HepG2 (cell line): ENCODE measurements at places on chromosomes 4 and X.

GRCh38 chrX:42127563-42127962 is 204.2 kb upstream of the CASK start:
- no peak for DNase-seq

DNA sequence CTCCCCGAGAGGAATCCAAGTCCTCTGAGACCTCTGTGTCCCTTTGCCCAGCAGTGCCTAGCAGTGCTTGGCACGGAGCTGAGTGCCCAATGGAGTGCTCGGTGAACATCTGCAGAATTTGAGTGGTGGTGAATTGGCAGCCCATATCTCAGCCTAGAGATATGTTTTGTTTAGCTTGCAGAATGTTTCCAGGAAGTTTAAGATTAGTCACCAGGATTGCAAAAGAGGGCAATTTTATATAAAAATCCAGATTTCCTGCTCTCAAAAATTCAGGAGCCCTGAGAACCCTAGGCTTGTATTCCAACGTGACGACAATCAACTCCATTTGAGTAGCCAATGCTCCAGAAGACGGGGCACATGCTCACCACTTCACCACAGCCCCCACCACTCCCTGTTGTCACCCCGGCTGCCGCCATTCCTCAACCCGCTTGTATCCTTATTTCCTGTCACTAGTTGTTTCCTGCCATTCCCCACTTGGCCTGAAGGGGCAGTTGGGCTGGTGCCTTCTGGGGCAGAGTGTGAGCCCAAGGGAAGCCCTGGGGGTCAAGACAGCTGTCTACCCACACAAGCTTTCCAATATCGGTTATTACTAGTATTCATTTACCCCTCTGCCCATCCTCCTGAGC is 116.9 kb downstream of the EFNB1 start:
- no peak for DNase-seq

- DNase-seq = no peak
These were observed 691 bp upstream of the IGFBP7 start for GRCh38 chr4:57110640-57111511.

DNA sequence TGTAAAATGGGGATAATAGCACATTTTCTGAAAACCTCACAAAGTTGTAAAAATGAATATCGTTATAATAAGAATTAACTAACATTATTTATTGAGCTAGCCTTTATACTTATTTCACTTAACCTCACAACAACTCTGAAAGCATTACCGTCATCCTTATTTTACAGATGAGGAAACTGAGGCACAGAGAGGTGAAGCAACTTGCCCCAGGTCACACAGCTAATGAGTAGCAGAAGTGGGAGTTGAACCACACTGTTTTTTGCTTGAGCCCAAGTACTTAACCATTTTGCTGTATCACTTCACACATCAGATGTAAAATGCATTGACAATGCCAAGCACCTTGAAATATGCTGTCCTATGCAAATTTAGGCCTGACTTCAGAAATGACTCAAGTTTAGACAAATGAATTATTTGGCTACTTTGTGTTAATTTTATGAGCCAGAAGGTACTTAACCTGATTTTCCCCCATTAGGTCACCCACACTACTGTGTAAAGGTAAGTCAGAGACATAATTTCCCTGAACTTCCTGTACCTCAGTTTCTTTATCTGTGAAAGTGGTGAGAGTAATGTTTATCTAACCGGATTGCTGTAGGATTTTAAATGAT is 23.1 kb downstream of the CD40LG start:
- no peak for DNase-seq

GRCh38 chr4:14343961-14344360 is 658.3 kb upstream of the CPEB2 start:
- DNase-seq = no peak

DNA sequence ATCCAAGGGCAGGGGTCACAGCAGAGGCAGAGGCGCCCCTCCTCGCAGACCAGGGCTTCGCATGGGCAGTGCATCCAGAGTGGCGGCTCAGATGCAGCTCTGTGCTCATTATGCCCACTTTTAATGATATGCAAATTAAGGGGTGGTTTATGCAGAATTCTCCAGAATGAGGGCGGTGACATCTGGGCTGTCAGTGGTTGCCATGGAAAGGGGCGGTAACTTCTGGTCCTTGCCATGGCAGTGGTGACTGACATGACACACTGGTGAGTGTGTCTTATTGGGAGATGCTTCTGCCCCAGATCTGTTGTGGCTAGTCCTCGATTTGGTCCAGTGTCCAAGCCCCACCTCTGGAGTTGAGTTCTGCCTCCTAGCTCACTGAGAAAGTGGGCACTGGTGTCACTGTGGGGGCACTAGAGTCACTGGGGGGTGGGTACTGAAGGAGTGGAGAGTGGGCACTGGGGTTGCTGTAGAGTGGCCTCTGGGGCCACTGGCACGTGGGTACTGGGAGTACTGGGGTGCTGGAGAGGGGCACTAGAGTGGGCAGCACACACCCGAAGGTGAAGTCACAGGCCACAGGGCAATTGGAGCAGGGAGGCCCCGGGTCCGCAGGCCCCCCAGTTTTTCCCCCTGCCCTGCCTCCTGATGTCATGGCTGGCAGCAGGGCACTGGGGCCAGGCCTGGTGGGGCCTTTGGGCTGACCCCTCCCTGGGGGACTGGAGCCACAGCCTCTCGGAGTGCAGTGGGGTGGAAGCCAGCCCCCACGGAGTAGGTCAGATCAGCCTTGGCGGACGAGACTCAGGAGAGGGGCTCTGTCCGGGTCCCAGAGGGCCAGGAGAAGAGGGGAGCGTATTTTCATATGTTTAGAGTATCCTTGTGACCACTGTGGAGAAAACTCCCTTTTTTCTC is 98.6 kb upstream of the NKX1-1 start:
- no peak for DNase-seq

- DNase-seq = no peak
These were observed 67.5 kb downstream of the TBL1X start for GRCh38 chrX:9532349-9532748.

GRCh38 chr4:65670020-65670330 is 314 bp downstream of the EPHA5 start:
- DNase-seq = no peak

DNA sequence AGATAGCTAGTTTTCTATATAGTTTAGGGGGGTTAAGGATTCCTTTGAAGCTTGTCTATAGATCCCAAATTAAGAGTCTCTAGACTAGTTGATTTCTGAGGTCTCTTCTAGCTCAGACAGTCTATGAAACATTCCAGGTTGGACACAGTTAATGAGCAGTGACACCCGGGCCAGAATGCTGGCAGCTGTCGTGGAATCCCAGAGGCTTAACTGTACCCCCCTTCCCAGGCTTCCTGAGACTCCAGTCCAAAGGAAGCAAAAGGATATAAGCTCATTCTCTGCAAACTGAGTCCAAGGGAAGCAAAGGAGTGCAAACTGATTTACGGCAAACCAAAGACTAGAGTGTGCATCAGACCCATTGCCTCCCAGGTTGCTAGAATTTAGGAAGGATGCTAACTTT is 62.9 kb downstream of the DCX start:
- no peak for DNase-seq

- DNase-seq = peak; percentile 0
These were observed 169.2 kb upstream of the MAGEB18 start for GRCh38 chrX:25968920-25969319.

- no peak for DNase-seq
These were observed 408.7 kb upstream of the ZFP42 start for GRCh38 chr4:187586892-187587291.

DNA sequence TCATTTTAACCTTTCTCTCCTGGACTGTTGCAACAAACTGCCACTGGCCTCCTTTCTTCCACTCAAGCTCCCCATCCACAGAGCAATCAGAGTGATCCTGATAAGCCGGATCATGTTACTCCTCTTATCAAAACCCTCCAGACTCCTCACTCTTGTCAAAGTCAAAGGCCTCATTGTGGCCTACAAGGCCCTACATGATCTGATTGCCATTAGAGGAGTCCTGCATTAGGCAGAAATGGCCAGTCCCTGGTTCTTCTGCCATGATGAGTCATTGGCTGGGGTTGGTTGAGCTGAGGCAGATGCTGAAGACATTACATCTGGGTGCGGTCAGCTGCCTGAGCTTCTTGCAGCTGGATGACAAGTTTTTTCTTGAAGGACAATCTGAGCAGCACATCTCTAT is 32.7 kb upstream of the CASK start:
- no peak for DNase-seq

GRCh38 chrX:45952030-45952429 is 593.2 kb downstream of the ZNF674 start:
- no peak for DNase-seq

GRCh38 chr4:38084877-38085711 is 124.9 kb downstream of the PTTG2 start:
- DNase-seq = no peak

DNA sequence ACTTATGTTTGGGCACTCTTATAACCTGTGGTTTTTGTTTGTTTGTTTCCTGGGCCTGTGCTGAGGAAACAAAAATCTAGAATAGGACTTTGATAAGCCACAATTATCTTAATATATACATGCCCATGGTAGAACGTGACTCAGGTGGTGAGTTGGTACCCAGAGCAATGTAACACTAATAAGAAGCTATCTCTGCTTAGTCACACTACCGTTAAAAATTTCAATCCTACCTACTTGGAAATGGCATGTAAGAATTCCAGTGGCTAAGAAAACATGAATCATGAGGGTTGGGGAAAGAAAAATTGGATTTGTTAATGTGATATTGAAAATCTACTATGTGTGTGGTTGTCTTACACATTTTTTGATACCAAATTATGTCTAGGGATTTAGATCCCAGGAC is 30.5 kb upstream of the ADGRG2 start:
- DNase-seq = no peak

DNA sequence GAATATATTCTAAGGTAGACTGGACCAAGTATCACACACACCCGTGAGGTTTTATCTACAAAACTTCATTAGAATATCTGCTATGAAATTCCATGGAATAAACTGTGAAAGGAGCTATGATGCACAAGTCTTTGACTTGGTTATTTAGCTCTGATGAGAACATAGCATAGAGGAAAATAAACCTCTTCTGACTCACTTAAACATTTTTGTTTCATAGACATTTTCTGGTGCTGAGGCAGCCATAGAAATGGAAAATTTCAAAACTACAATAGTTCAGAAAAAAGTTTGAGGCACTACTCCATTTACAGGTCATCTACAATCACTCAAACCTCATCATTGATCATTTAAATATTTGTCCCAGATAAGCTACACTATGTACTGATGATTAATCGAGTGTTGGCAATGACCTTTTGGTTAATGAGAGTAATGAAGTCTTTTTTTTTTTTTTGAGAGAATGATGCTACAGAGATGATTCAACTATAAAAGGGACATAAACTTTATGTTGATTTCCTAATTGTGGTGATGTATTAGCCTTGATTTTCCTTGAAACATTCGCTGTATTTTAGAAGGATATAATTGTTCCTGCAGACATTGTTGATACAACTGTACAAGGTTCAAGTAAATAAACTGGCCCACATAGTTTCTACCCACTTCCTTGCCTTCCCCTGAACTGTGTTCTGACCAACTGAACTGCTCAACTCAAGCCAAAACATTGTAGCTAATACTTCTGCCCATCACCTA is 77.5 kb downstream of the AREG start:
- DNase-seq = no peak

- DNase-seq = no peak
These were observed 334.7 kb downstream of the PPP1R2C start for GRCh38 chrX:42443267-42443666.

- no peak for DNase-seq
These were observed 149.3 kb upstream of the GYPA start for GRCh38 chr4:144289667-144290428.

- DNase-seq = peak; percentile 4
These were observed 26.2 kb upstream of the TMPRSS11D start for GRCh38 chr4:67909905-67910584.

DNA sequence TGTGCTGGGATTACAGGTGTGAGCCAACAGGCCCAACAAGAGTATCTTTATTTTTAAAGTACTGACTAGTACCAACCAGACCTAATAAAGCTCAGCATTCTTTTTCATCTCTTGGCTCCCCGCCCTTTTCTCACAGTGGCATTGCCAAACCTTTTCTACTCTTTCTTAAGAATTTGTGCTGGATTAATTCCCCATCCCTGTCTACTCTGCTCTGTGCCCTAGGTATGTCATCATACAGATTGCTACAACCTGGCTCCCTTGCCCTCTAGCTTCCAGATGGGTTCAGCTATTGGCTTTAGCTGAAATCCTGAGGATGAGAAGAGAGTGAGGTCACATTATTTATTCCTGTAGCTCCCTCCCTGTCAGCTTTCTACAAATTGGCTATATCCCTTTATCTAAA is 34.9 kb upstream of the CCNI start:
- no peak for DNase-seq

- DNase-seq = no peak
These were observed 100.8 kb upstream of the LIMCH1 start for GRCh38 chr4:41437111-41437536.

GRCh38 chrX:44822601-44823000 is 21.2 kb upstream of the DUSP21 start:
- no peak for DNase-seq

- DNase-seq = peak; percentile 21
These were observed 34.5 kb upstream of the TLR2 start for GRCh38 chr4:153649572-153649991.

GRCh38 chrX:17679820-17680219 is 57.5 kb upstream of the SCML1 start:
- no peak for DNase-seq

DNA sequence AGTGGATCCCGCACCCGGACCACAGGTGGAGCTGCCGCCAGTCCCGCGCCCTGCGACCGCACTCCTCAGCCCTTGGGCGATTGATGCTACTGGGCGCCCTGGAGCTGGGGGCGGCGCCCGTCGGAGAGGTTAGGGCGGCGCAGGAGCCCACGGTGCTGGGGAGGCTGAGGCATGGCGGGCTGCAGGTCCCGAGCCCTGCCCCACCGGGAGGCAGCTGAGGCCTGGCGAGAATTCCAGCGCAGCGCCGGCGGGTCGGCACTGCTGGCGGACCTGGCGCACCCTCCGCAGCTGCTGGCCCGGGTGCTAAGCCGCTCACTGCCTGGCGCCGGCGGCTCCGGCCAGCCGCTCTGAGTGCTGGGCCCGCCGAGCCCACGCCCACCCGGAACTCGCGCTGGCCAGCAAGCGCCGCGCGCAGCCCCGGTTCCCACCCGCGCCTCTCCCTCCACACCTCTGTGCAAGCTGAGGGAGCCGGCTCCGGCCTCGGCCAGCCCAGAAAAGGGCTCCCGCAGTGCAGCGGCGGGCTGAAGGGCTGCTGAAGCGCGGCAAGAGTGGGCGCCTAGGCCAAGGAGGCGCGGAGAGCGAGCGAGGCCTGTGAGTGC is 1256.5 kb downstream of the STIM2 start:
- DNase-seq = no peak

DNA sequence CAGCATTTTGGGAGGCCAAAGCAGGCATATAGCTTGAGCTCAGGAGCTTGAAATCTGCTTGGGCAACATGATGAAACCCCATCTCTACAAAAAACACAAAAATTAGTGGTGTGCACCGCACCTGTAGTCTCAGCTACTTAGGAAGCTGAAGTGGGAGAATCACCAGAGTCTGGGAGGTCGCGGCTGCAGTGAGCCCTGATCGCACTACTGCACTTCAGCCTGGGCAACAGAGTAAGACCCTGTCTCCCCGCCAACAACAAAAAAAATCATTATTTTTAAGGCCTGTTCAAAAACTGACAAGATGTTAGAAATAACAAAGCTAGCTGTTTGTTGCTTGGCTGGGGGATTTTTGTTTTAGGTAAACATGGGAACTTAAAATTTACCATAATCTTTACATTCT is 5.1 kb downstream of the YTHDC1 start:
- DNase-seq = no peak
